ENCODE measurements at places on chromosomes 3 and 15.

- no peak for DNase-seq
Observed at GRCh38 chr3:178802993-178803693, 266.9 kb downstream of the KCNMB2 start.

DNA sequence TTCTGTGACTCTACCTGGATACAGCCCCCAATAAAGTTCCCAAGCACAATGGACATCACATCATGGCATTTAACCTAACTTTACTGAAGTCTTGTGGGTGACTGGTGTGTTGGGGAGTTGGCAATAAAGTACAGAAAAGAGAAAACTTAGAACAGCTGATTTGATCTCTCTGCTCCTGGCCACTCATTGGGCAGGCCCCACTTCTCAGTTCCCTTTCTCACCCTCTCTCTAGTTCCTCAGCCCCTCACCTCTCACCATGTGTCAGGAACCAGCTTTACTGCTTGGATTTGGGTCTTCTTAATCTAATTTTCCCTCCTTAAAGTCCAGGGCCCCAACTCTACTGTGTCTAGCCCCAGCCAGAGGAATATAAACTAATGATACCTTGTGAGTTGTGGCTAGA lies 713 bp upstream of the MUC13 start:
- no peak for DNase-seq

- DNase-seq: no peak
Observed at GRCh38 chr3:131033480-131034080, 6.9 kb downstream of the NEK11 start.

DNA sequence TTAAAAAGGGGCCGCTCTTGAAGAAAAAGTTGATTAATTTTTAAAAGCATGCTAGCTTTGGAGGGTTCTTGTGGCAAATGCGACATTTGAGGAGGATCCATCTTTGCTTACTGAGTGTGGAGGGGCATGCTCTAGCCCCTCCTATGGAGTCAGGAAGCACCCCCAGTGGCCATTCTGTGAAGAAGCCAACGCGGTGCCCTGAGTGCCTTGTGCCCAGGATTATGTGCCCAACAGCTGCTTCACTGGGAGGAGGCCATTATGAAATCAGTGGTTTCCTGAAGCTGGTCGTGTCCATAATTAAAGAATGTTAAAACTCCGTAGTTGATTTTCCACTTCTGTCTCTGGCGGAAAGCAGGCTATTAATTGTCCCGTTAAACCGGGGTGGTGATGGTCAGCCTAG lies 69.1 kb upstream of the TNFAIP8L3 start:
- no peak for DNase-seq

DNA sequence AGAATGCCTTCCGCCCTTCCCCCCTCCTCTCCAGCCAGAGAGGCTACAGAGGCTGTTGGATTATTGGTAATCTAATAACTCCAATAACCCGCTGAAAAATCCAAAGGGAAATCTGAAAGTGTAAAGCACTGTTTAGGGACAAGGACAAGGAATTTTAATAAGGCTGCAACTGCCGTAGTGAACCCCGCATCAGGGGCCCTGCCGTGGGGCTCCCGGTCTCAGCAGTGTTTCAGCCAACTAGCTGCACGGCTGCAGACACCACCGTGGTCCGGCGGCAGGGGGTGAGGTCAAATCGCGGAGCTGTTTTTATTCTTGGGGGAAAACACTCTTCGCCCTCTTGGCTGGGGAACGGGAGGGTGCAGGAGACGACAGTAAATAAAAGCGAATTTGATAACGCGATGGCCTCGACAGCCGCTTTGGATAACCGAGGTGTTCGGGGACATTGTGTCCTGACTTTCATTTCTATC lies 6.1 kb downstream of the BCL6 start:
- DNase-seq: peak; percentile 18

- peak; percentile 29 for DNase-seq
Observed at GRCh38 chr15:65032801-65033537, 3.5 kb upstream of the MTFMT start.

GRCh38 chr3:179348325-179349013 lies 960 bp downstream of the MFN1 start:
- no peak for DNase-seq

GRCh38 chr15:36961956-36962355 lies 138.4 kb downstream of the MEIS2 start:
- no peak for DNase-seq

DNA sequence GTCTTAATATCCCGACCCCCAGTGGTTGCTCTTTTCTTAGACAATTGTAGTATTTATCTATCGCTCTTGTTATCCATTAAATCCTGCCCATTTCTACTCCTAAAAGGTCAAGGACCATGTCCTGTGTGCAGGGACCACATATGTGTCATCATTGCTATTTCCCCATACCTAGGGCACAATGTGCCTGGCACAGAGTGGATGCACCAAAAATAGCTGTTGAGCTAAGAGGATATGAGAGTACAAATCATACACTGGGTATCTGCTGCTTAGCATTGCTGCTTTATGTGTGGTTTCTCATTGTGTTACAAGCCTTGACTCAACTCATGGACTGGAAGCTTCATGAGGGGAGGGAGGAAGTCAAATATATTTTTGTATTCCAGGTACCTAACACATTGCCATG lies 3.4 kb upstream of the MITF start:
- DNase-seq: no peak

DNA sequence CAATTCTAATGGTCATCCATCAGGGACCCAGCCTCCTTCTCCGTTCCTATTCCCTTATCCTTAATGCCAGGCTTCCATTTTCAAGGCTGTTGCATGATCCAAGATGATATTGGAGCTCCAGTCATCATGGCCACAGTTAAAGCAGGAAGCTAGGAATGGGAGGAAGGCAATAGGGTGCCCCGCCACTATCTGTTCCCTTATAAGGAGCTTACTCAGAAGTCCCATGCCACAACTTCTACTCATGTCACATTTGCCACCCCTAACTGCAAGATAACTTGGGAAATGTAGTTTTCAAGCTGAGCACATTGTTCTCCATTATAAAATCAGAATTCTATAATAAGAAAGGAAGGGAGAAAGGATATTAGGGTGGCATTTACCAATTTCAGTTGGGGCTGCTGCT lies 38.6 kb upstream of the SPSB4 start:
- no peak for DNase-seq

DNA sequence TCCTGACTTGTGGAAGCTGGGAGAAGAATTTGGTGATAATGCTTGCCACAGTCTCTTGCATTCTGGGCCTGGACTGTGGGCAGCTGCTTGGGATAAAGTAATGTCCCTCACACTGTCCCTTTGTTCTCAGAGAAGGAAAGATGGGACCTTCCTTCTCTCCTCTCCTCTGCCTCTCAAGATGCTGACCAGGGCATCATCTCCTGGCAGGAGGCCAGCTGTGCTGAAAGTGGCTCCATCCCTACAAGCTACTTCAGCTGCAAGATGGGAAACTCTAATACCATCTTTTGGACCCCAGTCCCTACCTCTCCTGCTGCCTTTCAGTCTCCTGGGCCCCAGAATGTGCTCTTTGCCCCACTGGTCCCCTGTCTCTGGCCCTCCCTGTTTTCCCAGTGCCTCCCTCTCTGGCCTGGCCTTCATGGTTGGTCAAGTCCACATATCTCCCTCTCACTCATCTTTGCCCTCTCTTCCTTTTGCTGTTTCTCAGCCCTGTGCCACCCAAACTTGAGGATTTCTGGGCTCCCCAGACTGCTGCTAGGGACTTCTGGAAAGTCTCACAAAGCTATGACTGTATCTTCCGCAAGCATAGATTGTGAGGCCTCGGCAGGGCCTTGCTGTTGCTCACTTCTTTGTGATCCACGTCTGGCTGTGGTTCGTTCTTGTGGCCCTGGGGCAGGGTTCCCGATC lies 7.1 kb upstream of the SLC6A20 start:
- no peak for DNase-seq

DNA sequence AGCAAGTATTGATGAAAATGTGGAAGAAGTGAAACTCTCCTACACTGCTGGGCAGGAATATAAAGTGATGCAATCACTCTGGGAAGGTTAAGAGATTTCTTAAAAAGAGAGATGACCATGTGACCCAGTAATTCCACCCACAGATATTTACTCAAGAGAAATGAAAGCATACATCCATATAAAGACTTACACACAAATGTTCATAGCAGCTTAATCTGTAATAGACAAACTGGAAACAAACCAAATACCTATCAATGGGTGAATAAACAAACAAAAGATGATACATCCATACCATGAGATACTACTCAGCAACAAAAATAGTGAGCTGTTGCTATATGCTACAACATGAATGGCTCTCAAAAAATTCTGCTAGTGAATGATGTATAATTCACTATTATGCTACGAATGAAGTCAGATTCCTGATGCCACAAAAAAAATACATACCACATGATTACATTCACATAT lies 463.3 kb downstream of the MAGI1 start:
- no peak for DNase-seq

DNA sequence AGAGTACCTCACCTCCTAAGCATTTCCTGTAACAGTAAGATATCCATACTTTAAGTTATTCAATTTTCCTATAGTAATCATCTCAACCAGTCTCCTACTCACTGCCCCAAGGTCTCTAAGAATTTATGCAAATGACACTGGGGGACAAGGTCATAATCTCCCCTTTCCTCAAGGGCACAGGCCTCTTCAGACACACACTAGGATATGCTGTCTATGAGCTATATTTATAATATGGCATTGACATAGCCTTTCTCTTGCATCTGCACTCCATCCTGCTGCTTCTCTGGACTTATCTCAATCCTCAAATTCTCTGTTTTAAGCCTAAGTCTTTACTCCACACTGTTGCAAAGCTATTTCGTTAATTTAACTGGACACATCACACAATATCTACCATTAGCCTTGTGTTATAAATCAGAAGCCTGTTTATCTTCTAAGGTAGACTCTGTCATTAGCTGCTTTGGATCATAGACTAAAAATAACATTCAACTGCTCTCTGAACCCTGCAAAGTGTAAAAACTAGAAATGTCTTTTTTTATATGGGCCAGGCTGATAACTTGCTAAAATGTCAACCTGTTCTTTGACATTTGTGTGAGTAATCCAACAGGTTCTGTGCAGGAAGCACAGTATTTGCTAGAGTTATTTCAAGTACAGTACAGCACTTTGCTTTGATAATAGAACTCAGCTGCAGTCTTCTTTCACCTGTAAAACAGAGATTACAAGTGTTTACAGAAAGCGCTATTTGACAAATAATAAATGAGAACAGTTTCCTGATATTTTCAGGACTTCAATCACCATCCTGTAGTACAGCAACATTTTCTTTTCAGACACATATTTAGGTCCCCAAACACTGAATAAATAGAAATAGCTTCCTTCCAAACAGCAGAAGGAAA lies 17.8 kb upstream of the SEC62 start:
- DNase-seq: no peak

- no peak for DNase-seq
Observed at GRCh38 chr3:21520106-21520963, 230.7 kb downstream of the ZNF385D start.

GRCh38 chr15:67744331-67745072 lies 80.8 kb upstream of the SKOR1 start:
- DNase-seq: no peak

DNA sequence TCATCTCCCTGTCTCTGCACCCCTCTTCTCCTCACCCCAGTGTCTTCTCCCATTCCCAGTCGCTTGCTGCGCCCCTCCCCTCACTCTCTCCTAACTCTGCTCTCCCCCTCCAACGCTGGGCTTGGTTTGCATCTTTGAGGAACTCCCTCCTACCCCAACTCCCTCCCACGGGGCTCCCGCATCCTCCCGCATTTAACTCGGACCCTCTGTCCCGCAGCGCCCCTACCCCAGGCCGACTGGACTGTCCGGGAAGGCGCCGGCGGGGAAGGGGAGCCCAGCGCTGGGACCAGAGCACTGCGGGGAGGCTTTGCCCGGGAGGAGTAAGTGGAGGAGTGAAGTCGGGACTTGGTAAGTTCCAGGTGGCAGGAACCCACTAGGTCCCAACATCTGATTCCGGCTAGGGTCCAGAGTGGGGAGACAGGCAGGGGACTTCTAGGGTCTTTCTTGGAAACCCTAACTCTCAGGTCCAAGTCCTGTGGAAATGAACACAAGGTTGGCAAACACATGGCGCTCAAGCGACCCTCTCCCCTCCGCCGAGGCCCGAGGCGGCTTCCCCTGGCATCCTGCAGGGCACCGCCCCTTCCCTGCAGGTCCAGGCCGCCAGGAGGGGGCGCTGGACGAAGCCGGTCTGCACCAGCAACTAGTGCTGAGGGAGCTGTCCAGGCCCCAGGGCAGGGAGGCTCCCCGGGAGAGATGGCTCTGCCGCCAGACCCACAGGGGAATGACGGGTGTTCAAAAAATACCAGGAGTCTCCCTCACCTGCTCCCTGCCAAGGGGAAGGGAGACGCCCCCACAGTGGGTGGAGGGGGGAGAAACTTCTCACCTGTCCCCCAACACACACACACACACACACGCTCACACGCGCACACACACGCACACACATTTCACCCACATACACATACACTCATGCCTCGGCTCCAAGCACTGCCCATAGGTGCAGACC lies 53.2 kb downstream of the LHFPL4 start:
- DNase-seq: peak; percentile 76

GRCh38 chr15:22956257-22956977 lies 23.8 kb downstream of the CYFIP1 start:
- no peak for DNase-seq

GRCh38 chr3:168425936-168426595 lies 330.3 kb upstream of the GOLIM4 start:
- DNase-seq: no peak

DNA sequence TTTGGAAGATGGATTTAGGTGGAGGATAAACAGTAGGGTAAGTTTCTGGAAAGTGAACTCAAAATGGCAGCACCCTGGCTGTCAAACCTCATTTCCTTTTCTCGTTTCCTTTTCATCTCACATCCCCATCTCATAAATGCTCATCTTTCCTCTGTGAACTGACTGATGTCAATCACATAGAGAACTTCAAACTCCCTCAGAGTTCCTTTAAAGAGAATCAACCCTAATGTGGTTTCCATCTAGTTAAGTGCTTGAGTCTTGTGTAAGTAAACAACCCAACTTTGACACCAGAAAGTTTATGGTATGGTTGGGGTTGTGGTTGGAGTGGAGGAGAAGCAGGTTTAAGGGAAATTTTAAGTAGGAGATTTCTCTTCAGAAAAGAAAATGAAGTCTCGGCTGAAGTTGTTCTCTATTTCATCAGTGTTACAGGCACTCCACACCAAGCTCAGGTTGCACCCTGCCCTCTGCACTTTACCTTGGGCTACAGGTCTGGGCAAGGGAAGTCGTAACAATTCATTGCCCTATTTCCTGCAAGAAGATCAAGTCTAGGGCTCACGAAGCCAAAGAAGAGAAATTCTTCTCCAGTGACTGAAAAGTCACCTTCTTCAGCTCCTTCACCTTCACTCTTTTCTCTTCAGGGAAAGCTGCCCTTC lies 34.4 kb upstream of the TNIK start:
- no peak for DNase-seq

- no peak for DNase-seq
Observed at GRCh38 chr3:133455281-133455680, 55.4 kb downstream of the BFSP2 start.

- DNase-seq: no peak
Observed at GRCh38 chr3:117059067-117059955, 349.7 kb downstream of the TUSC7 start.

- no peak for DNase-seq
Observed at GRCh38 chr3:178078953-178079352, 457.3 kb upstream of the KCNMB2 start.
